ENCODE measurements at places on chromosomes 3 and 15.

- no peak for DNase-seq
Observed at GRCh38 chr15:75532413-75533250, 46.5 kb downstream of the PTPN9 start.

GRCh38 chr3:49805897-49806701 is 3.0 kb downstream of the INKA1 start:
- DNase-seq: peak; percentile 37

GRCh38 chr3:100404250-100404548 is 2.9 kb downstream of the LNP1 start:
- no peak for DNase-seq

DNA sequence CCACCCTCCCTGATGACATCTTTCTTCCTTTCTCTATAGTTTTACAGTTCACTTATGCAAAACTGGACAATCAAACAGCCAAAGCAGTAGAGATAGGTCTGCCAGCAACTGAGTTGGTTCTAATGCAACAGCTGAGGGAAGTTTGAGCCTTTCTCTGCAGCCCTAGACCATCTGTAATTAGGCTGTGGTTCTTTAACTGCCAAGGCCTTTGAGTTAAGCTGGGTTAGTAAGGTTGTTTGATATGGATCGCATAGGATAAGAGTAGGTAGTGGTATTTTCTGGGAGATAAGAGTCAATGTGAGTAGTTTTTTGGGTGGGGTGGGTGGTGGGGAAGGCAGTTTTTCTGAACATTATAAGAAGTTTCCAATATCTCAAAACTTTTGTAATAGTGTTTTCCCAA is 3.0 kb downstream of the RPL39L start:
- DNase-seq: no peak

DNA sequence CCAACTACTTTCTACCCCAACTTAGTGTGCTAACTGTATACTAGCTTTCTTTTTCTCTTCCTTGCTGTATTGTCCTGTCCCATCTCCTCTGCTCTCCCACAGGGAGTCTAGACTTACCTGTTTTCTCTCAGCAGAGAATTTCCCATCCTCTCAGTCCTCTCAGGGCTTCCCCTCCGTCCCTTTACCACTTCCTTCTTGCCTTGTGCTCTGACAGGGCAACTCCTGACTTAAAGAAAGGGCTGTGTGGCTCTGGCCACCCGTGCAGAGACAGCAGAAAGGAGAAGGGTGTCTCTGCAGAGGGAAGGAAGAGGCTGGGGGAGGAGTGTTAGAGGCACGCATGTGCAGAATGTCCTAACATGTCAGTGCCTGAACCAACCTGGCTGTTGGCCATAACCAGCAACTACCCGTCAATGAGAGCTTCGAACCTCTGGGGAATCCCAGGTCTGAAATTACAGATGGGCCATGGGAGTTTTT is at the start of gene GCSAM:
TSS of gene GCSAM (minus strand) at position 274 of the 474 bp plus-strand sequence. CDS start at position 146, 128 bp downstream.
- peak; percentile 87 for DNase-seq

Measured in CD4-positive, alpha-beta T cell treated with Interleukin-4 for 1 hour (primary cell).